ENCODE measurements at places on chromosomes 11 and 22.
A peak's percentile ranks its signal among the peaks of the same experiment; 100 is the strongest.

GRCh38 chr11:22976146-22976545 lies 115.9 kb upstream of the CCDC179 start:
- no peak for DNase-seq

DNA sequence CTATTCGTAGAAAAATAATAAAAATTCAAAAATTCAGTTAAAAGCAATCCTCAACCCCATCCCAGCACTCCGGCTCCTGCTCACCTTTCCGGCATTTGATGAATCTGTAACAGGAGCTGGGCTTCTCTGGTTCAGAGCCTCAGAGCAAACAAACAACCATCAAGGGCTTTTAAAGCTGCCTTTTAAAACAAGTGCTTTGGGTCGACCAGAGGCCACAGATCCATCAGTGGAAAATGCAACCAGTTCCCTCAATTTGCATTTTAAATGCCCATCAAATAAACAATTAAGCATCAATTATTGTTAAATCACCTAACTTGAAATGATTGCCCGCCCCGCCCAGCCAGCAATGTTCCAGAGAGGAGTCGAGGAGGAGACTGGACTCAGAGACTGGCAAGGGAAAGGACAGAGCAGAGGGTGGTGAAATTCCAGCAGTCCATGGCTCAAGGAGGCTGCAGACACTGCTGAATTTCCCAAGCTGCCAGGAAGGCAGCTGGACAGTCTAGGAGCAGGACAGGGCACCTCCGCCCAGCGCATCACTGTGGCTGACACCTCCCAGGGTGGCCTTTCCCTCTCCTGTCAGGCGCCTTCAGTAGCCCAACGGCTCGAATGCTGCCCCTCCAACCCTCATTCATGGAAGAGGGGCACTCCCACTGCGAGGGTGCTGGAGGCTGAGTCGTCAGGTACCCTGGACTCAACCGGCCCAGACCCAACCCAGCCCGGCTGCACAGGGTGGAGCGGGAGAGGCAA lies 7.5 kb downstream of the FXYD6 start:
- DNase-seq = no peak

- DNase-seq = no peak
These were observed 91.5 kb downstream of the CELSR1 start for GRCh38 chr22:46445771-46446420.

DNA sequence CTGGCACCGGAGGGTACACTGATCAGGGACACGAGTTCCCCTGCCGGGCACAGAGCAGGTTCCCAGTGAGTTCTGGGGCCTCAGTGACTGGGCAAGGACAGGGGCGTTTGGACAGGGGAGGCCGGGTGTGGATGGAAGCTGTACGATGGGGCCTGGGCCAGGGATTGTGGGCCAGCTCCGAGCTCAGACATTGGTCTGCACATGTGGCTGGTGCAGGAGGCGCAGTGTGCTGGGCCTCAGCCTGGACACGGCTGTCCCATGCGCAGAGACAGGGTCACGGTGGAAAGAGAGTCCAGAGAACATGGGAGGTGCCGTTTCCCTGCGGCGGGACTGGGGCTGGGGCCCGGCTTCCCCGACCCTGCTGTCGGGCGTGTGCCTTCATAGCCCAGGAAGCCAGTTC lies 60.7 kb downstream of the CDKN1C start:
- DNase-seq = no peak

- no peak for DNase-seq
These were observed 3.8 kb upstream of the INCENP start for GRCh38 chr11:62120001-62120400.

DNA sequence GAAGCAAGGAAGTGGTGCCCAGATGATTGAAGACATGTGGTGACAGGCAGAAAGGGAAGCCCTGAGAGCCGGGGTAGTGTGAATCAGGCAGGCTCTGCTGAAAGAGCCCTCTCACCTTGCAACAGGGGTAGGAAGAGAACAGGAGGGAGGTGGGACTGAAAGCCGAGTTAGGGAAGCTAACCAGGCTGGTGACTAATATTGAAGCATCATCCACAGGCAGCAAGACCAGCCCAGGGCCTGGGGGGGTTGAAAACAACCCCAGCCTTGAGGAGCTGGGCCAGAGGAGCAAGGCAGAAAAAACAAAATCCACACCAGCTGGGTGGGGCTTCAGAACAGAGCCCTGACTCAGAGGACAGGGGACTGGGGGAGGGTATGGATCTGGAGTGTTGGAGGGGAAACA lies 35.0 kb upstream of the CRTAM start:
- no peak for DNase-seq

DNA sequence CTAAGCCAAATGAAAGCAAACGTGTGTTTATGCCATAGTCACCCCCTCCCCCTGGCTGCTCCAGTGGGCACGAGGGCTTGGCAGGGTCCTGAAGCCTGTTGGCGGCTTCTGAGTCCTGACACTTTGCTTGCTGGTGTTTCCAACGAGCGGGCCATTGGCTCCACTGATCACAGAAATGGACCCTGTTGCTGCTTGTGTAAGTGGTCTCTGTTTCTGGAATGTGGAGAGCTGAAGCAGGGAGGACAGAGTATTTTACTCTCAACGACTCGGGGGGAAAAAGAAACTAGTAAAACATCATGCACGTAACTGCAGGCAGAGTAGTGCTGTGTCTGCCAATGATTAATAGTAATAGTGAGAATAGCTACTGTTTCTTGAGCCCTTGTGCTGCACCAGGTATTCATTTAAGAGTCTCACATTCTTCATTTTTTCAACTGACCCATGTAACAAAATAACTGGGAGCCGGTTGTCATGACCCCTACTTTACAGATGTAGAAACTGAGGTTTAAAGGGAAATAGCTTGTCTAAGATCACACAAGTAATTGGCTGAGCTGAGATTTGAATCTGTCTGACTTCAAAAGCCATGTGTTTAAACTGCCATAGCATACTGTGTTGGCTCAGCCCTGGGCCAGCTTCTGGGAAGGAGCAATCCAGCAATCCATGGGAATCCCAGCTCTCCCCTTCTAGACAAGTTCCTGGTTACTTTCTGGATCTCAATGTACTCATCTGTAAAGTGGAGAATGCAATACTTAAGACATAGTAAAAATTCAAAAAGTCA lies 526.7 kb downstream of the INSC start:
- no peak for DNase-seq

- no peak for DNase-seq
These were observed 32.0 kb downstream of the SCUBE2 start for GRCh38 chr11:9059406-9059805.

GRCh38 chr11:45028911-45029682 lies 78.4 kb upstream of the TP53I11 start:
- DNase-seq = no peak

GRCh38 chr11:4184163-4184916 lies 89.7 kb downstream of the RRM1 start:
- DNase-seq = no peak

GRCh38 chr22:49306632-49307480 lies 520.8 kb downstream of the BRD1 start:
- DNase-seq = peak; percentile 22

GRCh38 chr11:59560290-59560701 lies 49.0 kb downstream of the OR4D9 start:
- peak; percentile 80 for DNase-seq

- no peak for DNase-seq
These were observed 555.7 kb upstream of the CADM1 start for GRCh38 chr11:116059919-116060318.

DNA sequence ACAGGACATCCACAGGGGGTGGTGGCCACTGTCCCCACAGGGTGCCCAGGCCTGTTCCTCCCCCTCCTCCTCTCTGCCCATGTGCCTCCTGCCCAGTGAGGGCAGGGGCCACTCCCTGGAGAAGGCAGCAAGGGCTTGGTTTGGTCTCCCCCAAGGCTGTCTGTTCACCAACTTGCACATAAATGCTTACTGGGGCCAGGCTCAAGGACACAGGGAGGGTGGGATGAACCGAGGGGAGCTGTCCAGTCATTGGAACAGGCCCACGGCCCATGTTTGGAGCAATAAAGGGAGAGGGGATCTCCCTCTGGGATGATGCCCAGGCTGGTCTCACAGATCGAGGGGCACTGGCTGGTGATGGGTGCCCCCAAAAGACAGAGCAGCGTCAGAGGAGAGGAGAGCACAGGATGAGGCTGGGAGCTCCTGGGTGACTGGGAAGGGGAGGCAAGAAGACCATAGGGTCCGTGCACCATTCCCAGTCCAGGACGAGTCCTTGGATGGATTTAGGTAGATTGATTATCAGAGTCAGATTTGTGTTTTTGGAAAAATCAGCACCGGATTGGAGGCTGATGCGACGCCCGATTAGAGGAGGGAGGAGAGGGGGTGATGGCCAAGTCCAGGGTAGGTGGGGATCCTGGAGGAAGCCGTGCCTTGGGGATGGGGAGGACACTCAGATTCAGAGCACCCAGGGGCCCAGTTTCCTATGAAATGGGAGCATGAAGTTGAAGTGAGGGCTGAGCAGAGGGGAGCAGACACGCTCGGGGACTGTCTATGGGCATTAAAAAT lies 1.1 kb downstream of the IGLL5 start:
- DNase-seq = peak; percentile 15

DNA sequence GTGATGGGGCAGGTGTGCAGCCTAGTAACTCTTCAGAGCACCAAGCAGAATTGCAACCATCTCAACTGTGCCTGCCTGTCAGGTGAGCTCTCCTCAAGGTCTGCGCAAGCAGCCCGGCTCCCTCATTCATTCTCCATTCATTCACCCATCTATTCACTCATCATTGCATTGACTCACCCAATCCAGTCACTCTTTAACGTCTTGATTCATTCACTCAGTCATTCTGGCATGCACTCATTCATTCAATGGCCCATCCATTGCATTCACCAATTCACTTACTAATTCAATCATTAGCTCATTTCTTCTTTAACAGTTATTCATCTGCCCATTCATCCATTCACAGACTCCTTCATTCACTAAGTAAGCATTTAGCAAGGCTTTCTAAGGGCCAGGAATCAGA lies 111.8 kb downstream of the PDE2A start:
- no peak for DNase-seq

DNA sequence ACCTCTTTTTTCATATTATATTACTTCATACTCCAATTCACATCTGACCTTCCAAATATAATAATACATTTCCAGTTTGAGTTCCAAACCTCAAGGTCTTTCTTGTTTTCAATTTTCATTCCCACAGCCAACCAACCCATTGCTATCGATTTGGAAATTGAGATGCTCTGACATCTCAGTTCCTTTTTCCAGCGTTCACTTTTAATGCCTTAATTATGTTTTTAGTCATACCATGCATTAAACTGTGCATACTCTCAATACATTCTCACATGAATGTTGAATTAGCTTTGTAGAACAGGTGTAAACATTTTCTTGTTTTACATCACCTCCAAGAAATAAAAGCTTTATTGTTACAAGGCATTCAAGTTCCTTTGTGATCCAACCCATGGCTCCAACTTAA lies 294.2 kb upstream of the ANO3 start:
- DNase-seq = no peak

DNA sequence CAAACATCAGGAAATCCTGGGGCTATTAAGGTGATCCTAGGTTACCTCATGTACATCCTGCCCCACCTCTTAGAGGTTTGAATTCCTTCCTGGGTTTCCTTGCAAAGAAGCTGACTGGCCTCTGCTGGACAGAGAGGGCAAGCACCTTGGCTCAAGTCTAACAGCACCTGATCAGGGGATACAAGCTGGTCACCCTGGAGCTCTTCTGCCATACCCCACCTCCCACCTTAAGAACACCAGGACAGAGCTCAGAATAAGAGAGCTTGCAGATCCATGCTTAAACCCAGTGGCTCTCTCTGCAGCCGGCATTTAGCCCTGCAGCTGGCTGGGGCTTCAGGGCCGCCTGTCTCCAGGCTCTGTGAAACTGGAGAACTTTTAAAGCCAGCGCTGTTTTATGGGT lies 386.6 kb upstream of the NARS2 start:
- no peak for DNase-seq

GRCh38 chr22:27677905-27678458 lies 123.6 kb downstream of the MN1 start:
- no peak for DNase-seq

DNA sequence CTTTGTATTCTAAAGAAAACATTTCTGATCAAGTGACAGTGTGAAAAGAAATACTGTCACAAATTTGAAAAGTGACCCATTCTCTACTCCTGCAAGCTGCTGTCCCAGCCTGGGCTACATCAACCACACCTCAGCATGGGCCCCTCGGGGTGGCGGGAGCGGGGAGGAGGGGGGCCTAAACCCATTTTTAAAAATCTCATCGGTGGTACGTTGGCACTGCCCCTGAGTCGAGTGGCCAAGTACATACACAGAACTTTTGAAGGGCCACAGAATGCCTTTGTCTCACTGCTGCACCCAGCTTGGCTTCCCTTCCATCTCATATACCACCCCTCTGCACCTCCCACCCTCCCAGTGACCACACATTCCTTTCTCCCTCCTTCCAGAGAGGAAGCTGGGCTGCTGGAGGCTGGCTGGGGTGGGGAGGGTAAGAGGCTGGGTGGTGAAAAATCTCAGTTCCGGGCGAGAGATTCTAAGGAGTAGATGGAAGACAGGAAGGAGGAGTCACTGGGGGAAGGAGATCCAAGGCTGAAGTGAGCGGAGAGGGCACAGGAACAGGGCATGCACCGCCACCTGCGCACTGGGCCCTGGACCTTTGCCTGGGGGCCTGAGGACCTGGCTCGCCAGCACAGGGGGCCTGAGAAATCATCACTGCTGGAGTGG lies 21.1 kb downstream of the FXYD6 start:
- no peak for DNase-seq

- DNase-seq = no peak
These were observed 24.1 kb upstream of the ASPHD2 start for GRCh38 chr22:26404851-26405421.

- no peak for DNase-seq
These were observed 95.9 kb downstream of the ARHGAP8 start for GRCh38 chr22:44848296-44848741.

GRCh38 chr11:123611698-123612097 lies 42.7 kb downstream of the SCN3B start:
- no peak for DNase-seq

- DNase-seq = no peak
These were observed 110.2 kb downstream of the GRIA4 start for GRCh38 chr11:105720096-105720495.

DNA sequence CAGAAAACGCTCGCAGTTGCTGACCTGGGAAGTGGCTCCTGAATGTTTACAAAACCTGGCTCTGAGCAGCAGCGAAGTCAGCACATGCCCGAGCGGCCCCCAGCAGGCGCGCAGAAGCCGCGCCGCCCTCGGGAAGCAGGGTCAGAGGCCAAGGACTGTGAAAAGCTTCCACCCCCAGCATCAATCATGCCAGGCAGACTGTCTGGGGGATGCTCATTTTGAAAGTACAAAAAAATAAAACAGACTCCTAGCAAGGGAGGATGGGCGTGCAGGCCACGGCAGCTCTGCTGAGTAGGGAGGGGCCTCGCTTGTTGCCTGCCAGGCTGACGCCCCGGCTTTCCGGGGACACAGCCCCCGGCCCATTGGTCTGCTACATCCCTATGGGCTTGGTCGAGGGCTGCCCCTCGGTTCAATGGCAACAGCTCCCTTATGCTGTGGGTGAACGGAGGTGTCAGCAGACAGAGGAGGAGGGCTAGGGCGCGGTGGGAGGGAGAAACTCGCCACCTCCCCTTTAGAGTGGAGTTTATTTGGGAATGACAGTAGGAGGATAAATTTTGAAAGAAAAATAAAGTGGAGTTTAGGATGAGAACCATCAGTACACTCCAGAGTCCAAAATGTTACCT lies 37.7 kb upstream of the GNB1L start:
- peak; percentile 76 for DNase-seq

- DNase-seq = peak; percentile 32
These were observed 90.4 kb upstream of the PDGFD start for GRCh38 chr11:104254347-104254746.

All from activated T-cell treated with anti-CD3 and anti-CD28 coated beads, Interleukin-2, amount 50 U/mL, for 24 hours (primary cell).